ENCODE measurements at places on chromosomes 3 and 15.

- no peak for DNase-seq
Observed at GRCh38 chr3:64945171-64945729, 257.4 kb upstream of the ADAMTS9 start.

- DNase-seq: no peak
Observed at GRCh38 chr15:57251941-57252340, 124.4 kb upstream of the CGNL1 start.

DNA sequence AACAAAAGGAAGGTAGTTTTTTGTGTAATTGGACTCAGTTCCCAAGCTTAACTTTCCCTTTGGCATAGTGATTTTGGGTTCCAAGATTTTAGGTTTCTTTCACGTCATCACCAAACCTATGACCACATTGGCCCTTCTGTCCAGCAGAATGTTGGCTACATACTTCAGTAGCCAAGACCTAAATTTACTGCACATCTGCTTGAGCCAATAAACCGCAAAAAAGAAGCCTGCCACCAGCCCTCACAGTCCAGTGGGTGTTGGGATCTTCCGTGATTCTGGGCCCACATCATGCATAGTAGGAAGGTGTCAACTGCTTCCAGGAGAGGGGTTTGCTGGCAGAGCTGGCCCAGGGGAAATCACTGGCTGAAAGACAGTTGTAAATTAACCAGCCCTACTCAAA, 57.6 kb upstream of the LIPC start:
- DNase-seq: no peak

DNA sequence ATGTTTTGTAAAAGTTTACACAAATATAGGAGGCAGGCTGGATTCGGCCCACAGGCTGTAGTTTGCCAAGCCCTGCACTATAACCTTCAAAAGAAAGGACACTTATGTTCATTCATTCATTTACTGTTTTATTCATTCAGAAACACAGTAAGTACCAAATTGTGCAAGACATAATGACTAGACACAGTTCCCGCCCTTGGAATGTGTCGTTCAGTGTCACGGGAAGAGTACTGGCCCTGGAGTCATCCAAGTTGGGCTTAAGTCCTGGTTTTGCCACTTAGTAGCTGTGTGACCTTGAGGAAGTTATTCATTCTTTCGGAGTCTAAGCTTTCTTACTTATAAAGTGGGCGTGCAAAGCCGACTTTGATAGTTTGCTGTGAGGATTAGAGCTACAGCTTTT, 22.0 kb downstream of the COLQ start:
- no peak for DNase-seq

DNA sequence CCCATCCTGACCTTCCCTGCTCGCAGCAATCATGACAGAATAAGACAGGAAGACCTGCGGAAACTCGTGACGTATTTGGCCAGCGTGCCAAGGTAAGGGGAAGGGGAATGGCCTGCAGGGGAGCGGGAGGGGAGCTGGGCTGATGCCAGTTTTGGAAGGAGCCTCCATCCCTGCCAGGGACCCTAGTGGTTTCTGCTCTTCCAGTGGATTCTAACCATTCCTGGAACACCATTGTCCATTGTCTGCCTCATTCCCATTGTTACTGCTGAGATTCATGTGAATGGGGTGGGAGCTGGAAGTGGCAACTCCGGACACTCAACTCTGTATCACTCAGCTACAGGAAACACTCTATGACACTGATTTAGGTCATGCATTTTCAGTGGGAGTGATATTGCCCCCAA, 242.9 kb upstream of the ROPN1 start:
- no peak for DNase-seq

DNA sequence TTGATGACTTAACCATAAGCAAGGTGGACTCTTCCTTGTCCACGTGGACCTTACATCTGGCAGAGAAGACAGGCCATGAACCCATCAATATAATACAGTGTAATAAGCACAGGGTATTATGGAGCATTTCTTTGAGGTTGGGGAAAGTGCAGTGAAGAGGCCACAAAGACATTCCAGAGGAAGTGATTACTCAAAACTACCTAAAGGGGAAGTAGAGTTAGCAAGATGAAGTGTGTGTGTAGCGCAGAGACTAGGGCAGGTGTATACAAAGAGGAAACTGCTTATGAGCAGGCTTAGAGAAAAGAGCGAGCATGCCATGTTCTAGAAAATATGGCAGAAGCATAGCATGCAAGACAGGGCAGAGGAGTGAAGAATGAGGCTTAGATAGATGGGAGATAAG, 17.9 kb downstream of the CP start:
- DNase-seq: no peak

DNA sequence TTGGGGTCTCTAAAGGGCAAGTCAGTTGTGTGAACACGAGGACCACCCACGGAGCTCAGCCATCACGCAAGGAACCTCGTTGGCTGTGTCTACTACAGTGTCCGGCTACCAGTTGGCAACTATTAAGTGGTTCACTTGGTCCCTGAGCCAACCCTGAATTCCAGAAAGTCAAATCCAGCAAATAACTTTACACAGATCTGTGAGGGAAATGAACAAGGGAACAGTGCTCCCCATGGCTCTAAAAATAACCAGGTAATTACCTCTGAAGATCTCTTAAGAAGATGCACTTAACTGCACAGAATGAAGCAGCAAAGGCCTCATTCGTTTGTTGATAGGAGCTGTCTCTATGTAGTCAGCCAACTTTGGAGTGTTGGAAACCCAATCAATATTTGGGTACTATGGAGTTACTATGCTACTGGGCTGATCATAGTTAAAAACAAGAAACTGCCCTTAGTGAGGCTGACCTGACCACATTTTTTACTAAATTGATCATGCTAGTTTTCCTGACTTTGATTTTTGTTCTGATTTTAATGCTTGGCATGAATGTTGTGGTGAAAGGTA, 219.1 kb upstream of the LRIG1 start:
- DNase-seq: no peak

- DNase-seq: no peak
Observed at GRCh38 chr3:174937478-174937877, 78.3 kb downstream of the NAALADL2 start.

DNA sequence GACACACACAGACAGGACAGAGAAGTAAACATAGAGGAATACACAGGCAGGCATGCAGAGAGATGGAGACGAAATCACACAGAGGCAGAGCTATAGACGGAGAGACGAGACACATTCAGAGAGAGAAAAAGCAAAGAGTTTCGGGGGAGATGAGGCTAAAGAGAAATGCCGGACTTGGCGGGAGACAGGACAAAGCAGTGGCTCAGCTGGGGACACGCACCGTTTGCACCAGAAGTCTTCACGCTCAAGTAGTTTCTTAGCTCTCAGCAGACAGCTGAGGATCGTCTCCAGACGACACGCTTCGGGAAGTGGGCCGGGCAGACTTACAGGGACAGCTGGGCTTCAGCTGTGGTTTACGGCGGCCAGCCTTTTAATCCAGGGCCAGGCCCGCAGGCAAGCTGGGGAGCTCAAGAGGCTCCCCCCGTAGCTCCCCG, 56.2 kb upstream of the DLG1 start:
- peak; percentile 61 for DNase-seq
